ENCODE measurements at places on chromosomes 12 and 14. TPM values are rescaled to one million over a fixed set of nuclear protein-coding genes. Genes with fewer than 3 reads are reported as not detected.

The KRAS gene
- 37.6 TPM for total RNA-seq

The NELL2 gene
- 47.4 TPM for total RNA-seq

GRCh38 chr14:61099216-61099835, 118.3 kb downstream of the SLC38A6 start:
- DNase-seq = no peak

- DNase-seq = no peak
Observed at GRCh38 chr14:30796707-30797106, 77.7 kb upstream of the COCH start.

The LYZ gene
- not detected for total RNA-seq

- no peak for DNase-seq
Observed at GRCh38 chr12:69433653-69434052, 36.5 kb upstream of the FRS2 start.

- no peak for DNase-seq
Observed at GRCh38 chr12:30837595-30837994, 82.8 kb upstream of the CAPRIN2 start.

DNA sequence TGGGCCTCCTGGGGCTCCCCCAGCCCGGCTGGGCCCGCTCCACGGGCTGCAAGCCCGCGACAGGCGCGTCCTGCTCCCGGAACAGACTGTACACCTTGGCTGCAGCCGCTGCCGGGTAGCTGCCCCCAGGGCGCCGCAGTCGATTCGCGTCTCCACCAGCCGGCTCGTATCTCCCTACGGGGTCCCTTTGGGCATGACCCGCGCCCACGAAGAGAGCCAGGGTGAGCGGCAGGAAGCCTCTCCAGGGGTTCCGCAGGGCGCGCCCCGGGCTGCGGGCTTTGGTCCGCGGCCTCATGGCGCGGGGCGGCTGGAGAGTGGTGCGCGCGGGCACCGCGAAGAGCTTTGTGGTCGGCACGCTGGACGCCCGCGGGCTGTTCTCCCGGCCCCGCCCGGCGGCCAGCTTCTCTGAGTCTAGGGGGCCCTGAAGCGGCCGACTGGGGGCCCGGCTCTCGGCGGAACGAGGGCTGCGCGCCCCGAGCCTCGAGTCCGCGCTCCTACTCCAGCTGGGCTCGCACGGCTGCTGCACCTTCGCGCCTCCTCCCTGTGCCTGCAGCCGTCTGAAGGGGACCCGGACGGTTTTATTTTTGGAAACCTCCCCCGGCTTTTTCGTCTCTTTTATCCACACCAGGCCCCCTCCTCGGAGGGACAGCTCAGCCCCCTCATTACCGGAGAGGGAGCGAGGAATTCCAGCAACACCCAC, at the start of gene LTBP2:
LTBP2 (minus strand) TSS at position 588 of the 700 bp plus-strand sequence; CDS start at position 295, 293 bp downstream.
- peak; percentile 30 for DNase-seq

- DNase-seq = no peak
Observed at GRCh38 chr12:123519141-123520001, 14.1 kb downstream of the RILPL1 start.

- DNase-seq = no peak
Observed at GRCh38 chr12:58206876-58207275, 265.5 kb downstream of the ATP23 start.

The ZDHHC22 gene
- not detected for total RNA-seq

The GNB3 gene
- not detected for total RNA-seq

DNA sequence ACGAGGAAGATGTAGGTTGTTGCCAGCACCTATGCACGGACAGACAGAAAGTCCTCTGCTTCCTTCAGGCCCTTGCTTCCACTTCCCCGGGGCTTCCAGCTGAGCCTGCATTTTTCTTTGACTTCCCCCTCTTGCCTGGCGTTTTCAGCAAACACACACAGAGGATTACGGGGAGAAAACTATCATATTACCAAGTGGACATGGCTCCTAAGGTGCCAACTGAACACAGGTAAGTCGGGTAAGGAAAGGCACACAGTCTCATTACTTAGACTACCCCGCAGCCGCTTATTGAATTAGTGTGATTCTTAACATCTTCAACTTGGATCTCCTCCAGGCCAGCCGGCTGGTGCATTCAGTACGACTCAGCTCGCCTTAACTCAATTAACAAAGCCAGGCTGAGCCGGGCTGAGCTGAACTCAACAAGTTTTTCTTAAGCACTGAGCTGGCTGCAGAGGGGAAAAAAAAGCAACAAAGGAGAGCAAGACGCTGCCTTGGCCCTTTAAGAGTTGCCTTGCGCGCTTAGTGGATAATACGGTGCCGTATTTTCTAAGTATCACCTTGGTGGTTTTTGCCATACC, 19.2 kb upstream of the MAP1LC3B2 start:
- no peak for DNase-seq

All from activated CD8-positive, alpha-beta T cell treated with anti-CD3 and anti-CD28 coated beads, Interleukin-2, amount 10 ng/mL, durations not matched to agents 7 days and 5 days (primary cell).